ENCODE measurements at places on chromosomes 1 and 21.

GRCh38 chr1:28195780-28196179, 19.3 kb upstream of the PTAFR start:
- no peak overlapping the region for H3K4me3 ChIP-seq
- no peak for DNase-seq
- peaks cover 32% of the 10 kb centered on the region for H3K4me1 ChIP-seq
- H3K36me3 ChIP-seq, result peaks cover 20% of the 10 kb centered on the region
- no peaks in the 10 kb centered on the region for H3K27me3 ChIP-seq

GRCh38 chr1:58780411-58780810, 3.4 kb downstream of the JUN start:
- H3K36me3 ChIP-seq, result peaks cover 5% of the 10 kb centered on the region
- peak overlapping the region; percentile 98 for H3K4me3 ChIP-seq
- peaks cover 15% of the 10 kb centered on the region for H3K27me3 ChIP-seq
- no peak overlapping the region for H3K27ac ChIP-seq
- no peak for DNase-seq
- peaks cover 37% of the 10 kb centered on the region for H3K4me1 ChIP-seq

DNA sequence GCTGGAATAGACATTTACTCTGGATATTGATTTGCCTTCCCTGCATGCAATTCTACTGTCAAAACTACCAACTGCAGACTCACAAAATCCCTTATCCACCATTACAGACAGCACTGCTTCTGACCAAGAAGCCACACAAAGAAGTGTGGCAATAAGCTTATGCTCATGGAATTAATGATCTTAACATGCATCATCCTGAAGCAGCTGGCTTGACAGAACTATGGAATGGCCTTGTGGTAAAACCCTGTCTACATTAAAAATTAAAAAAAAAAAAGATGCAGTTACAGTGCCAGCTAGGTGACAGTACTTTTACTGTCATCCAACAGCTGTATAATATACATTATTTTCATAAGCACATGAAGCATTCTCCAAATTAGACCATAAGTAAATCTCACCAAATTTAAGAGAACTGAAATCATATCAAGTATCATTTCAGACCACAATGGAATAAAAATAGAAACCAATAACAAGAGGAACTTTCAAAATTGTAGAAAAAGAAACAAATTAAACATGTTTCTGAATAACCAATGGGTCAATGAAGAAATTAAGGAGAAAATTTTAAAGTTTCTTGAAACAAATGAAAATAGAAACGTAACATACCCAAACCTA, 70.7 kb downstream of the SCMH1 start:
- H3K4me3 ChIP-seq, result no peak overlapping the region
- H3K27ac ChIP-seq, result no peak overlapping the region
- H3K4me1 ChIP-seq, result no peaks in the 10 kb centered on the region

- no peak overlapping the region for H3K4me3 ChIP-seq
- peaks cover 25% of the 10 kb centered on the region for H3K4me1 ChIP-seq
- no peaks in the 10 kb centered on the region for H3K27me3 ChIP-seq
- H3K36me3 ChIP-seq, result no peaks in the 10 kb centered on the region
Measured at GRCh38 chr1:178953034-178953433, 72.7 kb upstream of the FAM20B start.

DNA sequence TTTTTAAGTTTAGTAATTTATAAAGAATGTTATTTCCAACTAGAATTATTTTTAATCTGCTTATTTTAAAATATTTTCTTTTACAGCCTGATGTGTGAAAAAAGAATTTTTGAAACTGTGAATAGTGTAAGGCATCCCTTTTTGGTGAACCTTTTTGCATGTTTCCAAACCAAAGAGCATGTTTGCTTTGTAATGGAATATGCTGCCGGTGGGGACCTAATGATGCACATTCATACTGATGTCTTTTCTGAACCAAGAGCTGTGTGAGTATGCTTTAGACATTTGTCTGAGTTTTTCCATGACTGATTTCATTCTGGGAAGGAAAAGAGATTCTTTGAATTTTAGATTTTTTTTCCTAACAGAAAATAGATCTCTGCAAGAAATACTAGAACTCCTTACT, 77.9 kb downstream of the GTF2B start:
- no peak for DNase-seq
- no peak overlapping the region for H3K4me3 ChIP-seq
- no peak overlapping the region for H3K27ac ChIP-seq
- H3K36me3 ChIP-seq, result peaks cover 57% of the 10 kb centered on the region
- H3K4me1 ChIP-seq, result no peaks in the 10 kb centered on the region
- no peaks in the 10 kb centered on the region for H3K27me3 ChIP-seq

GRCh38 chr1:94061513-94062443, 59.2 kb downstream of the ABCA4 start:
- no peak overlapping the region for H3K27ac ChIP-seq
- peak; percentile 70 for DNase-seq
- H3K27me3 ChIP-seq, result peaks cover 1% of the 10 kb centered on the region
- no peak overlapping the region for H3K4me3 ChIP-seq
- peaks cover 37% of the 10 kb centered on the region for H3K4me1 ChIP-seq

DNA sequence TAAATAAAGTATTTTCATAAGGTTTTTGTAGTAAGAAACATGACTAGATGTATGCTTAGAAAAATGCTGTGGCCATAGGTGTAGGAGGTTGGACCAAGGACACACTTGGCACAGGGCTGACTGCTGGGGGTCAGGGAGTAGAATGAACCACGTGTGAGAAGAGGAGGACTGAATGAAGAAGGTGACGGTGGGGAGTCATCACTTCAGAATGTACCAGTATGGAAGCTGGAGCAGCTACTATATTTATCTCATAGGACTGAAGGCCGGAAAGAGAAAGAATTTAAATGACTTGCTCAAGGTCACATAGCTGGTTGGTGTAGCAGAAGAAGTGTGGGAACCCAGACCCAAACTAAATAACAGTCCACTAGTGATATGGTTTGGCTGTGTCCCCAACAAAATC, 79.8 kb upstream of the HAO2 start:
- no peaks in the 10 kb centered on the region for H3K27me3 ChIP-seq
- no peak overlapping the region for H3K4me3 ChIP-seq
- no peaks in the 10 kb centered on the region for H3K36me3 ChIP-seq
- no peak overlapping the region for H3K27ac ChIP-seq

- H3K4me1 ChIP-seq, result peaks cover 67% of the 10 kb centered on the region
- no peak overlapping the region for H3K4me3 ChIP-seq
- no peak for DNase-seq
Measured at GRCh38 chr1:202155478-202156021, 4.9 kb downstream of the PTPN7 start.

- H3K36me3 ChIP-seq, result no peaks in the 10 kb centered on the region
- H3K4me1 ChIP-seq, result no peaks in the 10 kb centered on the region
- DNase-seq, result no peak
- H3K4me3 ChIP-seq, result no peak overlapping the region
Measured at GRCh38 chr1:186848509-186849130, 19.9 kb downstream of the PLA2G4A start.

- no peak overlapping the region for H3K4me3 ChIP-seq
- H3K4me1 ChIP-seq, result peaks cover 10% of the 10 kb centered on the region
- no peak for DNase-seq
- H3K27me3 ChIP-seq, result peaks cover 3% of the 10 kb centered on the region
- H3K27ac ChIP-seq, result no peak overlapping the region
Measured at GRCh38 chr1:162725301-162725837, 65.1 kb upstream of the HSD17B7 start.

DNA sequence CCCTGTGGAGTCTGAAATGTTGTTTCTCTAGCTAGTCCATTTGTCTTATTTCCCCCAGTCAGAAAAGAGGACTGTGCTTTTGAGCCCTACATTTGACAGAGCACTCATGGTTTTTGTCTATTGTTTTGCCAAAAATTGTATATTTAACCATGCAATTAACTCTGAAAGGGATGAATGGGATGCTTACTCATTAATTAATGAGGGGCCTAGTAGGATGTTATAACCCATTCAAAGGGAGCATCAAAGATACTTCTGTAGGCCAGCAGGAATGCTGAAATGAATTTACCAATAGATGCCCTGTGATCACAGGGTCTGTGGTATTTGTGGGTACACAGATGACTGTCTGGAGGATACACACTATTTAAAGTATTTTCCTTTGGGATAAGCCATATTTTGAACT, 147.7 kb downstream of the FCRL5 start:
- no peaks in the 10 kb centered on the region for H3K36me3 ChIP-seq
- no peak overlapping the region for H3K4me3 ChIP-seq
- H3K4me1 ChIP-seq, result peaks cover 7% of the 10 kb centered on the region
- H3K27ac ChIP-seq, result no peak overlapping the region
- peaks cover 1% of the 10 kb centered on the region for H3K27me3 ChIP-seq
- no peak for DNase-seq

DNA sequence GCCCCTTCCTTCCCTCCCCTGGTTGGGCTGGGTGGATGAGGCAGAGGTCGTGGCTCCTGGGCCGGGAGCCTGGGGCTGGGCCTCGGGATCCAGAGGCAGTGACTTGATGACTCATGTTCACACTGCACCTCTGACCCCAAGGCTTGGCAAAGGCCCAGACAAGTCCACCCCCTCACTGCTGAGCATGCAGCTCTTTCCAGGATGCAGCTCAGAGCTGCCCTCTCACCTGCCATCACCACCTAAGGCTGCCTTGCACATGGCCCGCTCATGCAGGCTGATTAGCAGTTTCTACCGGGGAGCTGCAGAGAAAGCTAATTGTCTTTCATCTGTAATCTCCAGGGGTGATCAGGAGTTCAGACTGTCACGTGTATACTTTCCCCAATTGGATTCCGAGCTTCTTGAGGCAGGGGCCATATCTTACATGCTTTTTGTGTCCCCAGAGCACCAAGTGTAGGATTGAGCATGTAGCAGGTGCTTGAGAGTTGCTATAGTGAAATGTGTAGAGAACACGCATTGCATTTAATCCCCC, 62.1 kb downstream of the LRRN2 start:
- DNase-seq, result peak; percentile 19
- H3K36me3 ChIP-seq, result no peaks in the 10 kb centered on the region
- H3K27ac ChIP-seq, result no peak overlapping the region
- H3K4me1 ChIP-seq, result peaks cover 51% of the 10 kb centered on the region
- H3K27me3 ChIP-seq, result peaks cover 14% of the 10 kb centered on the region
- H3K4me3 ChIP-seq, result no peak overlapping the region

GRCh38 chr1:89855413-89856123, 34.7 kb downstream of the LRRC8D start:
- H3K36me3 ChIP-seq, result no peaks in the 10 kb centered on the region
- H3K27ac ChIP-seq, result no peak overlapping the region
- no peaks in the 10 kb centered on the region for H3K27me3 ChIP-seq
- no peak overlapping the region for H3K4me3 ChIP-seq
- peaks cover 20% of the 10 kb centered on the region for H3K4me1 ChIP-seq

GRCh38 chr1:65265651-65266351, 43.5 kb upstream of the DNAJC6 start:
- H3K4me3 ChIP-seq, result peak overlapping the region; percentile 77
- no peak overlapping the region for H3K27ac ChIP-seq
- H3K27me3 ChIP-seq, result peaks cover 69% of the 10 kb centered on the region
- H3K4me1 ChIP-seq, result peaks cover 20% of the 10 kb centered on the region

All from nephron progenitor cell (in vitro differentiated cells).